ENCODE measurements at places on chromosomes 3 and 15.

DNA sequence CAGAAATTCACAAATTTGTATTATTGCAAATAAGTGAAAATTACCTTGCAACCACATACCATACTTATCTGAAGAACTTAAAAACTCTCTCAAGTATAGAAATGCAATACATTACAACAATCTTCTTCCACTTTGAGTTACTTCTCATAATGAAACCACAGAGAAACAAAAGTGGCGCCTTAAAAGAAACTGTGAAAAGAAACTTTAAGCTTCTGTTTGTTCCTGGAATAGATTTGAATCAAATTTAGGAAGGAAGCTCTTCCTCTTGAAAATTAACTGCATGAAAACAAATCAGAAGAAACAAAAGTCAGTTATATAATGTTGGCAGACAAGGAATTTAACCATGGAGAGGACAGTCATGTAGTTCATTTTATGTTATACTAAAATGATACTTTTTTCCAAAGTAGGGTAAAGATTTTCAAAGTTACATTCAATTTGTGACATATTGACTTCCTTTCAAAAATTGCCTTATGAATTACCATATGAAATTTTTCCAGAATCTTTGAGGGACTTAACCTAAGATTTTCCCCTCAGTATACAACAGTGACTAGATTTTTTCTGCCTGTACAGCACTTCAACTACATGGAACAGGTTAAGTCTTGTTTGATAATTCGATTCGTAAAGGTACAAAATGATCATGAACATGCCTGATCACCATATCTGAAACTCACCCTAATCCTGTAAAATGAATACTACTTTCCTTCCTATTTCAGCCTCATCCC is 57.6 kb upstream of the TNFSF10 start:
- DNase-seq: no peak

DNA sequence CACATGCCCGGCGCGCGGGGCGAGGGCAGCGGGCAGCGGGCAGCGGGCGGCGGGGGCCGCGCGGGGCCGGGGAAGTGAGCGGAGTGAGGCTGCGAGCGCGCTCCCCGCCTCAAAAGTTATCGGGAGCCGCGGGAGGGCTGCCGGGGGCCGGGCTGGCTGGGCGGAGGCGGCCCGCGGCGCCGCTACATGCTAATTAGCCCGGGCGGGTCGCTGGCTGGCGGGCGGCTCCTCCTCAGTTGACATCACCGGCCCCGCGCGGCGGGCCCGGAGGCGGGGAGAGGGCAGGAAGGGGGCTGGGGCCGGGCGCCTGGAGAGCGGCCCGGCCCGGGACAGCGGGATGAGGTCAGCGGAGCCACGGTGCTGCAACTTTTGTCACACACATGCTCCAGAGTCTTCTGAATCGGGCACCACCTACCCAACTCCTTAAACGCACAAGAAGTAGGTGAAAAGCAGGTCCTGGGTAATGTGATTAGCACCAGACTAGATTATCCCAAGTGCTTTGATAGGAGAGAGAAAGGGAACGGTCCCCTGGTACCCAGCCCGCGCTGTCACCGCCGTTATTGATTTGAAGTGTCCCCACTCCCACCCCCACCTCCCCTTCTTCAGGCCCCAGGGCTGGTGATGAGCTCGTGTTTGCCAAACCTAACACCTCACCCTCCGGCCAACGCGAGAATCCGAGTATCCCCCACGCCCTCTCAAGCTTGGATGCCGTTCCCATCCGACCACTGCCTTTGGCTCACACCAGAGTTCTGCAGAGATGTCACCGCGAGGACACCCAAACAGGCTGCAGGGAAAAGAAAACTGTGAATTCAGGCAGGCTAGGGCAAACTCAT is at the start of gene HEG1:
HEG1 (minus strand) TSS at position 85 of the 833 bp plus-strand sequence. CDS start 107 bp downstream, outside the sequence.
- DNase-seq: no peak

DNA sequence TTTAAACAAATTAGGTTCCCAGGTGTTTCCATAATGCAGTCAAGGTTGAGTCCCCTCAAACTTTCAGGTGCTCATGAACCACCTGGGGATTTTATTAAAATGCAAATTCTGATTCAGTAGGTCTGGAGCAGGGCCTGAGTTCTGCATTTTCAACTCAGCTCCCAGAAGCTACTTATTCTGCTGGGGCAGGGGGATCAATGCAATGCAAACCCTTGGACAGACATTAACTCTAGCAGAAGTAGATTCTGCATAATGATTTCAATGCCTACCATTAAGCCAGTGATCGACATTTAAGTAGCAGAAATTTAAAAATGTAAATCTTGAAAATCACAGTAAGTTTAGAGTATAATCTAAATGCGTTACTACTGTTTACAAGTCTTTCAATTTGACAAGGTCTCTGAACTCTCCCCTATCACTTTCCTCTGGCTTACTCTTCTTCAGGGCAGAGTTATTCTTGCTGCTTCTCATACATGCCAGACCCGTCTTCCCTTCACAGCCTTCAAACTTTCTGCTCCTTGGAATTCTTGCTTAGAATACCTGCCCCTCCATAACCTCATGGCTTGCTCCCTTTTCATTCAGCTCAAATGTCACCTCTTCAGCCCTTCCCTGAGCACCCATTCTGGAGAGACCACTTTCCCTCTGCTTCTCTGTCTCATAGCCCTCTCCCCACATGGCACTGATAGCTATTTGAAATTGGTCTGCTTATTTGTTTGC is 19.3 kb upstream of the DPPA4 start:
- no peak for DNase-seq

GRCh38 chr15:58506064-58506490 is 74.3 kb downstream of the LIPC start:
- no peak for DNase-seq

DNA sequence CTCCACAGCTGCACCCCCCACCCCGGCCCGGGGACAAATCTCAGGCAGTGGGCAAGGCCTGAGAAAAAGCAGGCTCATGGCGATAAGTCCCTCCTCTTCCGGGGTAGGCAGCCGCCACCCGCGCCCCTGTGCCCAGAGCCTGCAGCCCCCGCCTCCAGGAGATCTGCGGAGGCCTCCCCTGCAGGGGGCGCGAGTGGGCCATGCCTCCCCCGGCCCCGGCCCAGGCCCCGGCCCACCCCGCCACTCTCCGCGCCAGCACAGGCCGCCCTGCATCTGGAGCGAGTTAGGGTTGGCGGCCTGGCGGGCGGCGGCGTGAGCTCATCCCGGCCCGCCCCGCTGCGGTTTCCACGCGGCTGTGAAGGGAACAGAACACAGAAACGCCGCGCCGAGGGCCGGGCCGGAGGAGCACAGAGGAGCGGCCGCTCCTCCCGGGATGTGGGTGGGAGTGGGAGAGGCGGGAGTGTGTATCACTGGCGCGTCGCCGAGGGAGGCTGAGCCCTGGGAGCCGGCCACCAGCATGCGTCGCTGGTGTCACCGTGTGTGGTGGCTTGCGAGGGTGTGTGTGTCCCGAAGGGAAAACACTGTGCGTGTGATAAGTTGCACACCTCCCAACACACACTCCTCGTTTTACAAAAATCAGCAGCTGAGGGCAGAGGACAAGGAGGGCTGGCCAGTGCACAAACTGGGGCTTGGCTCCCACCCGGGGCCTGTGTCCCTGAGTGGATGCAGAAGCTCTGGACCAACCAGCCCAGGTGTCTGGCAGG is 17.2 kb downstream of the MYL3 start:
- no peak for DNase-seq

GRCh38 chr15:41241221-41241964 is 10.3 kb downstream of the CHP1 start:
- no peak for DNase-seq

DNA sequence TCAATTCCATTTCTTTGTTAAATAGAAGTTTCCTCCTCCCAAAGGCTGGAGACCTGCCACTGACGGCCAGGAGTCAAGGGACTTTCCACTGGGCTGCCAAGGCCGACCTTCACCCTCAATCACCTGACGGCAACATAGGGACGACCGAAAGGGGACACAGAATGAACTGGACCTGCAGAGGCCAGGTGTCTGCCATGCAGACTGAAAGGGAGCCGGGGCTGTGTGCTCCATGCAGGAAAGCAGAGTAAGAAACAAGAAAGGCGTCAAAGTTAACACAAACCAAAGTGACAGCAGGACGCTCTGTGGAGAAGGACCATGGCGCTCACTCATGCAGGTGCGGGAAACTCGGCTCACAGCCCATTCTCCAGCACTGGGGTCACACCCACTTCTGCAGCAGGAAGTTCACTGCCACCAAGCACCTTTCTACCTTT is 26.1 kb downstream of the ZXDC start:
- DNase-seq: no peak

GRCh38 chr15:75203017-75203907 is 1.6 kb downstream of the C15orf39 start:
- no peak for DNase-seq

- DNase-seq: no peak
Measured at GRCh38 chr3:46334741-46335478, 19.0 kb upstream of the CCR2 start.

- DNase-seq: no peak
Measured at GRCh38 chr15:99326235-99326634, 75.0 kb downstream of the LRRC28 start.

GRCh38 chr3:191963182-191963581 is 502.2 kb downstream of the PYDC2 start:
- DNase-seq: no peak

- DNase-seq: no peak
Measured at GRCh38 chr15:56337084-56337725, 28.0 kb upstream of the TEX9 start.

GRCh38 chr3:42520906-42521305 is 18.5 kb downstream of the VIPR1 start:
- DNase-seq: no peak

GRCh38 chr15:67419705-67420104 is 101.2 kb upstream of the C15orf61 start:
- no peak for DNase-seq

- DNase-seq: no peak
Measured at GRCh38 chr3:24145981-24146822, 201.1 kb downstream of the NR1D2 start.

- DNase-seq: no peak
Measured at GRCh38 chr3:21936207-21936606, 185.2 kb upstream of the ZNF385D start.

DNA sequence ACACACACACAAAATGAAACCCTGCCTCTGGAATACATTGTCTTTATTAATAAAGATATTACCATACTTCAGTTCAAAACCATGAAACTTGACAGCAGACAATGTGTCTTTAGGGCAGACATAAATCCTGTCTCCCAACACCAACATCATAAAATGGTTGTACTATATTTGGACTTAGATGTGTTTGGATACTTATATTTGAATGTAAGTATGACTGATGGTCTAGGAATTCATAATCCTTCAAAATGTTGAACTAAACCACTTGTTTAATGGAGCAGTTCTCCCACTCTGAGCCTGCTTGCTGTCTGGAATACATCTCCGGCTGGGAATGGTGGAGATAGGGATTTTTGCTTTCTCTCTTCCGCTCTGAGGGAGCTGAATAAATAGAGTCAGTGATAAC is 10.6 kb downstream of the FBN1 start:
- DNase-seq: no peak

GRCh38 chr15:79190093-79190492 is 92.4 kb upstream of the ANKRD34C start:
- no peak for DNase-seq

DNA sequence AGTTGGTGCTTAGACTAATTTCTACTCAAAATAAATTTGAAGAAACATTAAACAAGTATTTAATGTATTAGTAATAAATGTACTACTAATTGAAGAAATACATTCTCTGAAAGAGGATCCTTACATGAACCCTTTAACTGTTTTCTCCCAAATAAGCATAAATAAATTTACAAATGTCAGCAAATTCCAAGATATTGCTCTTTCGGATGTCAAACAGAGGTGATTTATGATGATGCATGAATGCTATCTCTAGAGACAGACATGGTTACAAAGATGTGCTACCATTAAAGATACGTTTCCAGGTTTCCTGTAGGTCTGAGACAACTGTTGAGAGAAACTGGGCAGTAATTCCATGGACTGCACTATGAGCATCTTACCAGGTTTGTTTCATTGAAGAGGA is 629 bp downstream of the GABRR3 start:
- no peak for DNase-seq

DNA sequence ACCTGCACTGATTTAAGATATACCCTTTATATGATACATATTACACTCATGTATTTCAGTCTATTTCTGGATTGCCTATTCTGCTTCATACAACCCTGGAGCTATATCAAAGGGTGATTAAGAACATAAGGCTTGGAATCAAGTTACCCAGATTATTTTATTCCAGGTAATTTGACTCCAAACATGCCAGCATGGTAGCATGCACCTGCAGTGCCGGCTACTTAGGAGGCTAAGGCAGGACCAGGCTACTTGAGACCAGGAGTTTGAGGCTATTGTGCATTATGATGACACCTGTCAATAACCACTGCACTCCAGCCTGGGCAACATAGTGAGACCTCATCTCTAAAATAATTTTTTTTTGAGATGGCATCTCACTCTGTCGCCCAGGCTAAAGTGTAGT is 50.4 kb upstream of the NEO1 start:
- no peak for DNase-seq

DNA sequence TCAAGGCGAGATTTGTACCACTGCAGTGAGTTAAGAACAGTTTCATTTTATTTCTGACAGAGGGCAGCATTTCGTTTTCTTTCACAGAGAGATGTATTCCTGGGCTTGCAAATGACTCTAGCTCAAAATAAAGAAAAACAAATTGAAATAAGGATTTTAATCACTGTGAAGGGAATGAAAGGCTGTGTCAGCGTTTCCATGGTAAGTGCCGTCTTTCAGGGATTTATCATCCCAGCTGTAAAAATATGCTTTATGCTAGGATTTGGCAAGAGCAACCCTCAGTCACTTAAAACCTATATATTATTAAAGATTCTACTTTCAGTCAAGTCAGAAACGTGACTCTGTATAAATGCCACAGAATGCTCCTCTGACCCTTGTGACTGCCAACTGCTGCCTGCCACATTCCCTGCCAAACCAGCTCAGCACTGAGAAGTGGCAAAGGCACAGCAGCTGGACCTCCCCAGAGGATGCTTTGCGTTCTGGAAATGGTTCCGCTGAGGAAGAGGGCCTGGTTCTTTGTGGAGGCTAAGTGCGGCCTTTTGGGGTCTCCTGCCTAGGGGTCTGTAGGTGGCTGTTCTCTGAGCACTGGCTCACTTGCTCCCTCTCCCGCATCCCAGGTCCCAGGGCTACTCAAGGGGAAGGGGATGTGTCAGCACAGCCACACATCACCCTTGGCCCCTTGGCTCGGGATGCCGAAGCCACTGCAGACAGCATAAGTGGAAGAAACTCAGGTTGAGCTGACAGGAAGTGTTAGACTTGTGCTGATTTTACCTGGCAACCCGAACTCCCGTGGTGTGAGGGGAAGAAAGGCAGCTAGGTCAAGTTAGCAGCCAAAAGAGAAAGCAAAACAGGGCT is 56.6 kb upstream of the POMGNT2 start:
- no peak for DNase-seq

GRCh38 chr15:47124430-47125102 is 592.7 kb upstream of the SEMA6D start:
- no peak for DNase-seq

DNA sequence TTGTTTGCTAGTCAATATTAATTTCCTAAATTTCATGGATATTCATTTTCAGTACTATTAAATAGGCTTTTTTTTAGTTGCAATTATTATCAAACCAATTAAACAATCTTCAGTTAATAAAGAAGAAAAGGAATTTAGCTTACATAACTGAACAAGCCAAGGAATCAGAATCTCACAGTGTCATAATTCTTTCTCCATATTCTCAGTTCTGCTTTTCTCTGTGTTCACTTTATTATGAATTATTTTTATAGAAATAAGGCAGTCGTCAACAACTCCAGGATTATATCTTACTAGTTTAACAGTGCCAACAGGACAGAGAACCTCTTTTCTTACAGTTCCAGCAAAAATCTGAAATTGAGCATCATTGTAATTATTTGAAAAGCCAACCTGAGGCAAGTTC is 221.7 kb downstream of the CGGBP1 start:
- no peak for DNase-seq

- DNase-seq: no peak
Measured at GRCh38 chr3:170476291-170476690, 57.6 kb downstream of the CLDN11 start.
